Smooth muscle cell of trachea (primary cell): ENCODE measurements at places on chromosomes 13 and 19. TPM values are rescaled to one million over a fixed set of nuclear protein-coding genes. Genes with fewer than 3 reads are reported as not detected.

The ZNF558 gene
- total RNA-seq, result 25.2 and 38.4 TPM in 2 replicates

The GAPDHS gene
- 0.17 TPM in 1 of 2 replicates, not detected in the other for total RNA-seq

The CCL25 gene
- not detected in 2 replicates for total RNA-seq

The TEX29 gene
- 0.50 TPM in 1 of 2 replicates, not detected in the other for total RNA-seq

The RGCC gene
- total RNA-seq, result 19.8 and 26.0 TPM in 2 replicates

The GPR12 gene
- not detected in 2 replicates for total RNA-seq

The MYPOP gene
- 2.5 and 2.8 TPM in 2 replicates for total RNA-seq

The NLRP9 gene
- total RNA-seq, result not detected in 2 replicates

The LENG9 gene
- 11.2 and 15.1 TPM in 2 replicates for total RNA-seq

The ZNF583 gene
- total RNA-seq, result 5.7 and 5.8 TPM in 2 replicates

The STAP2 gene
- 5.1 and 5.5 TPM in 2 replicates for total RNA-seq

The IGFL2 gene
- total RNA-seq, result not detected in 2 replicates

The RFPL4A gene
- total RNA-seq, result not detected in 2 replicates

The TBXA2R gene
- 2.8 and 2.9 TPM in 2 replicates for total RNA-seq

The WDR88 gene
- total RNA-seq, result not detected in 2 replicates

The CACNA1A gene
- 16.3 and 29.6 TPM in 2 replicates for total RNA-seq

The CEACAM19 gene
- total RNA-seq, result 1.2 and 2.6 TPM in 2 replicates

The MAST1 gene
- 0.15 and 3.3 TPM in 2 replicates for total RNA-seq

The NKPD1 gene
- under 0.01 and 0.66 TPM in 2 replicates for total RNA-seq

The ETV2 gene
- total RNA-seq, result 0.17 and 0.44 TPM in 2 replicates
